ENCODE measurements at places on chromosomes 12 and 14.

DNA sequence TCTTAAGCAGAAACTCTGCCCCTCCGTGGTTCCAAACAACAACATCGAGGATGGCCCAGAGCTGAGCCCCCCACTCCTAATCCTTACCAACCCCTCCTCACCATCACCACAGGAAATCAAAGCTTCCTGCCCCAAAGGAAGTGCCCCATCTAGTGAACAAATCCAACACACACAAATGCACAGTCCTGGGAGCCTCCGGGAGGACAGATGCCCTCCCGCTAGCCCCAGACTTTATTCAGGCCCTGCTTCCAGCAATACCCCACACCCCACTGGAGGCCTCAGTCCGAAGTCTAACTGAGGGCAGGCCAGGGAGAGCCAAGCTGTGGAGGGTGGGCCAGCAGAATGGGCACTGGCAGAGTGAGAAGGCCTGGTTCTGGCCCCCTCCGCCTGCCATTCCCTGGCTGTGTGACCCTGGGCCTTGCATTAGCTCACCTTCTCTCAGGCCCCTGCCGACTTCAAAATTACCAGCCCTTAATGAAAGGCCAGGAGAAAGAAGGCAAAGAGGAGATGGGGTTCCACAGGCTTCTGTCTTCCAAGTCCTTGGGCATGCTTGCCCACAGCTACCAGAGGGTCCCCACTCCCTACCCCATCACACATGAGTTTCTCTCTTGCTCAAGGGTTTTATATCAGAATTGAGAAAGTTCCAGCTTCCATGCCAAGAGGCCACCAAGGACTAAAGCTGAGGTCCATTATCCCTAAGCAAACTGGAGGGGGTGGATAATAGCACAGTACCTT is 2.3 kb downstream of the HDAC7 start:
- DNase-seq: no peak

- DNase-seq: no peak
Observed at GRCh38 chr14:56660677-56661389, 81.2 kb downstream of the TMEM260 start.

DNA sequence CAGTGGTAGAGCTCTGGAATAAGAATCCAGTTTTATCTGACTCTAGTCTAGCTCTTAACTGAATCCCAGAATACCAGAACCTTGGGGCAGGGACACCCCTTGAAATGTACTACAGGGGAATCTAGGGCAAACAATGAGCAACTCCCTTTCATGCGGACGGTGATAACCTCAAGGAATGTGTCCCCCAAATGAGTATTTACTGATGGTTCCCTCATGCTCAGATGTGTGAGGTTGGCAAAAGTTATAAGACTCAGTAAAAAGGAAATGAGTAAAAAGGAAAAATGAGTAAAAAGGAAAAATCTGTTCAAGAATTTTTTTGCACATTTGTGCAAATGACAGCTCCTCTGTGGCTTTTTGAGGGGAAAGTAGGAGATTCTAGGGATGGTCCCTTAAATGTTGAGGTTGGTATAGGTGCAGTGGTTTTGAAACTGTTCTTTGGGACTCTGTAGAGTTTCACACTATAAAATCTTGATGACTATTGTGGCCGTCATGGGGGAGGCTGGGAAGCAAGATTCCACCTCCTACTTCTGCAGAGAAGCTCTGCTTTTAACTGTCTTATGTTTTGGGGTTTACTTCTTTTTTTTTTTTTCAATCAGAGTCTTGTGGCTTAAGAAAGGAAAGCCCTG is 58.6 kb downstream of the NRXN3 start:
- no peak for DNase-seq

GRCh38 chr14:85602345-85602744 is 72.4 kb downstream of the FLRT2 start:
- DNase-seq: peak; percentile 37

- no peak for DNase-seq
Observed at GRCh38 chr12:110860833-110861296, 14.1 kb downstream of the CCDC63 start.

DNA sequence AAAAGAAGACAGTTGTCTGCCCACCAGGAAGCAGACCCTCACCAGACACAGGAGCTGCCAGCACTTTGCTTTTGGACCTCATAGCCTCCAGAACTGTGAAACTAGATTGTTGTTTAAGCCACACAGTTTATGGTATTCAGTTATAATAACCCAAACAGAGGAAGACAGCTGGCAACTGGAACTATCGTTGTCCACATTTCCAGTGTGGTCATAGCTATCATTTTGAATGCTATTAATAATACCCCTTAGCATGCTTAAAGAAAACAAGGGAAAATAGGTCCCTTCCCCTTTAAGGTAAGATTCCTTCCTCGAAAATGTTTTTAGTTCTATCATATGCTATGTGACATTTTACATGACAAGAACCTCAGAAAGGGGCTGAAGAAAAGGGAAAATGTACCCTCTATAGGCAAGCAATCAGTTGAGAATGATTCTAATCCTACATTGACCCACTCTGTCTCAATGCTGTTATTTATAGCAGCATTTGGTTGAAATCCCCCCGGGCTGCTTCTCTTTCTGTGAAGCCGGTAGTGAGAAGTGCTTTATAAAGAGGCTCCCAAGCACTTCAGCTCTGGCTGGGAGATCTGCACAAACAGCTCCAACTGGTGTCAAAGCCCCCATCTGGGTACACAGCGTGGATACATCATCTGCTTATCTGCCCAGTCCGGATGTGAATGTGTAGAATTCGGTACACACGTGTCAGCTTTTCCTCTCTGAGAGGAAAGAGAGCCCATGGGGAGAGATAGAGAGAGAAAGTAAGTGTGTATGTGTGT is 221.2 kb upstream of the FLRT2 start:
- DNase-seq: no peak

GRCh38 chr14:36656687-36657398 is 4.8 kb upstream of the PAX9 start:
- DNase-seq: no peak

GRCh38 chr12:94047781-94048567 is 100.4 kb upstream of the PLXNC1 start:
- DNase-seq: peak; percentile 38

DNA sequence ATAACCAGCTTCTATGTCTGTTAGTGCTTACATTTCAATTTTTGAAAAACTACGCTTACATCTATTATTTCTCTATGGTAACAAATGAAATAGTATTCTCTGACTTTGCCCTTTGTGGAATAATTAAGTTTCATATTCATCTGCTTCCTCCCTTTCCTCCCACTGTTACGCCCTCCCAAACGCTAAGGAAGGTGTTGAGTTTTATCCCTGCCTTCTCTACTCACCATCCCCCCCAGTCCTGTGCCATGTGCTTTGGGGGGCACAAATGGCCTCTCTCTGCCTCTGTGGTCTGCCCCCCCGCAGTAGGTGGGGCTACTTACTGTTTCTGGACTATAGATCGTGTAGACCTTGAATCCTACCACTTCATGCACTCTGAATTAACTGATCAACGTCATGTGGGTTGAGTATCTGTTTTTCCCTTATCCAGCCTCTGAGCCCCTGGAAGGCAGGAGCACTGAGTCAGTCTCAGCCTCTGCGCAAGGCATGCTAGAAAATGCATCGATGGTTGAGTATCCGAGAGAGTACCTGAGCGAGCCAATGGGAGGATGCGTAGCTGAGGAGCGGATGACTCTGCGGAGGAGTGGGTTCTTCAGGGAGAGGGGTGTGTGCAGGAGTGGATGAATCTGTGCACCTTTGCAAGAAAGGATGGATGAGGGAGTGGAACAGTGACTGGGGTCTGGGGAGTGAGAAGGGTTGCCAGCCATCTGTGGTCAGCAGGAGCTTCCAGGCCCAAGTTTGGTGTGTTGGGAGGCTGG is 114.5 kb upstream of the RTL1 start:
- no peak for DNase-seq

- peak; percentile 93 for DNase-seq
Observed at GRCh38 chr14:73789989-73790581, 61.5 kb upstream of the PTGR2 start.
